Spleen (tissue), 13 donors: ENCODE measurements at places on chromosomes 11 and 22. TPM values are rescaled to one million over a fixed set of nuclear protein-coding genes. Genes with fewer than 3 reads are reported as not detected.
A peak's percentile ranks its signal among the peaks of the same experiment; 100 is the strongest.

DNA sequence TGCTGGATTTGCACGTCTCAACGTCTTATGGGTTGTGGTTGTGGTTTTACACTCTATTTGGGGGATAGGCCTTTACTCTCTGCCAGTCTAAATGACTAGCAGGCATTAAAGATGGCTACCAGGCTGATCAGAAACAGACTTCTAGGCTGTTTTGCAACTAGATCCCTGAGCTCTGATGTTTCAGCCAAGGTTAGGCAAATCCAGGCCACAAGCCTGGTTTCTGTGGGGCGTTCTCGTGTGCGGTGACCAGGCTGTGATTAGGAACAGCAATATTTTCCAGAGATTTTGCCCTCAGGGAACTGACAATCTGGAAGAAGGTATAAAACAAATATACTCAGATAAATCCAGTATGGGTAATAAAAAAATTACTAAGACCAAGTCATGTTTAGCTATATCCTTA is 502.4 kb downstream of the INSC start:
- no peak overlapping the region for H3K27ac ChIP-seq
- no peak for DNase-seq
- H3K4me1 ChIP-seq, result no peaks in the 10 kb centered on the region
- no peaks in the 10 kb centered on the region for H3K36me3 ChIP-seq

DNA sequence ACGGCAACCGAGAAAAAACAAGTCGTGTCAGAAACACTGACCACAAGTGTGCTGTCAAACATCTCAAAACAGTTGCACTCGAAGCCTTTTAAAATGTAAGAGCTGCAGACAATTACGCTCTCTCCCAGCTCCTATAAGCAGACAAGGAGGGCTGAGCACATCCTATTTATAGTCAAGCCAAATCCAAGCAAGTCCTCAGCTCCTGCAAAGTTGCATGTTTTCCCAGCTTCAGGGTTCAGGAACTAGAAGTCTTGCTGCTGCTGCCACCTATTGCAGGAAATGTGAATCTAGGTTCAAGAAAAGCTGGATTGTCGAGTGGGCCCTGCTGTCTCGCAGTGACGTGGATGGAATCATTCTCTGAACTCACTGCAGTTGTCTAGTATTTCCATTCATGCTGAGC is 15.5 kb downstream of the EFCAB6 start:
- no peak overlapping the region for H3K27ac ChIP-seq
- no peak overlapping the region for H3K4me3 ChIP-seq

TMEM109 gene
- 109 TPM for total RNA-seq

OR51B5 gene
- 0.54 TPM for total RNA-seq

NLRP14 gene
- 0.17 TPM for total RNA-seq

DNA sequence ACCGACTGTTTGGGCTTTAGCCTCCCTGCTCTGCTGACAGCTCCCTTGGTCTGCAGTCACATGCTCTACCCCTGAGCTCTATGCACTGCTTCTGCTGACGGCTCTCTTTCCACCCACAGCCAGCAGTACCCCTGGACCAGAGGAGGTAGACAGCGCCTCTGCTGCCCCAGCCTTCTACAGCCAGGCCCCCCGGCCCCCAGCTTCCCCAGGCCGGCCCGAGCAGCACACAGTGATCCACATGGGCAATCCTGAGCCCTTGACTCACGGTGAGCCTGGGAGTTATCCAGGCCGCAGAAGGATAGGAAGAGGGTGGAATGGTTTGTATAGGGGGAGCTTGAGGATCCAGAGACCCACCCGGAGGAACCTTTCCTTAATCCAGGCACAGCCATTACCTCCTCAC is 2.8 kb downstream of the ZFPL1 start:
- H3K27me3 ChIP-seq, result no peaks in the 10 kb centered on the region
- H3K4me3 ChIP-seq, result no peak overlapping the region
- no peak overlapping the region for H3K27ac ChIP-seq
- peaks cover 39% of the 10 kb centered on the region for H3K4me1 ChIP-seq
- peaks cover 42% of the 10 kb centered on the region for H3K36me3 ChIP-seq
- no peak for DNase-seq

GRCh38 chr22:39575552-39575825 is 4.9 kb downstream of the CACNA1I start:
- H3K27me3 ChIP-seq, result peaks cover 12% of the 10 kb centered on the region
- DNase-seq, result no peak
- no peak overlapping the region for H3K4me3 ChIP-seq
- no peaks in the 10 kb centered on the region for H3K36me3 ChIP-seq

TCN1 gene
- total RNA-seq, result 11.6 TPM

ZNF280A gene
- total RNA-seq, result not detected

GRCh38 chr11:33984682-33985389 is 66.7 kb upstream of the CAPRIN1 start:
- H3K27me3 ChIP-seq, result no peaks in the 10 kb centered on the region
- H3K4me3 ChIP-seq, result no peak overlapping the region
- no peaks in the 10 kb centered on the region for H3K36me3 ChIP-seq
- peaks cover 5% of the 10 kb centered on the region for H3K4me1 ChIP-seq
- H3K27ac ChIP-seq, result no peak overlapping the region
- no peak for DNase-seq

ZNRF3 gene
- total RNA-seq, result 1.9 TPM

GRCh38 chr11:2524446-2525165 is 79.8 kb downstream of the KCNQ1 start:
- no peaks in the 10 kb centered on the region for H3K36me3 ChIP-seq
- H3K27me3 ChIP-seq, result no peaks in the 10 kb centered on the region
- peak; percentile 59 for DNase-seq
- peaks cover 22% of the 10 kb centered on the region for H3K4me1 ChIP-seq

- no peak overlapping the region for H3K27ac ChIP-seq
- H3K4me3 ChIP-seq, result no peak overlapping the region
- peaks cover 15% of the 10 kb centered on the region for H3K27me3 ChIP-seq
- H3K4me1 ChIP-seq, result peaks cover 11% of the 10 kb centered on the region
These were observed 2.9 kb upstream of the SGSM1 start for GRCh38 chr22:24803064-24803542.

DNA sequence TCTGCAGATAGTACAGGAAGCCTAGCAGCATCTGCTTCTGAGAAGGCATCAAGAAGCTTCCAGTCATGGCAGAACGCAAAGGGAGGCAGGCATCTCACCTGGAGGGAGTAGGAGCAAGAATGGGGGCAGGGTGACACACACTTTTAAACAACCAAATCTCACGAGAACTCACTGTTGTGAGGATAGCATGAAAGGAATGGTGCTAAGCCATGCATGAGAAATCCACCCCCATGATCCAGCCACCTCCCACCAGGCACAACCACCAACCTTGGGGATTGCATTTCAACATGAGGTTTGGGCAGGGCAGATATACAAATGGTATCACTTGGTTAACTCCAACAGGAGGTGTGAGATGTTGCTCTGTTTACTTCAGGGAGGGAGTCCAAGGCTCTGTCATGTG is 612.0 kb upstream of the KIRREL3 start:
- H3K27ac ChIP-seq, result no peak overlapping the region
- no peaks in the 10 kb centered on the region for H3K36me3 ChIP-seq
- H3K4me3 ChIP-seq, result no peak overlapping the region
- no peaks in the 10 kb centered on the region for H3K4me1 ChIP-seq
- no peaks in the 10 kb centered on the region for H3K27me3 ChIP-seq

GPR83 gene
- total RNA-seq, result 0.66 TPM

DNA sequence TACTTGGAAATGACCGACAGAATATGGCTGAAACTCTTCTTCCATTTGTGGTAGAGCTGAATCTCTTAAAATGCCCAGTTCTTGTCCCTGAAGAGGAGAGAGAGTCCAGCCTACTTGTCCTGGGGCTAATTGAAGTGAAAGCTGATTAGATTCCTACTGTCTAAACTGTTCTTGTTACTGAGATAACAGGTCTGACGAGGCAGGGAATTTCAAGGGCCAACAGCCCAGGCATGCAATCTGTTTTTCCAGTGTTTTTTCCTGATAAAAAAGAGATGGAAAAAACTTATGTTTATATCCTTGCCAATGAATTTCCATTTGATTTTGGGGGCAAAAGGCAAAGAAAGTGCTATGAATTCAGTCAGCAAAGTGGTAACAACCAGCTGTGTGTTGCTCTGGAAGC is 195.5 kb downstream of the ETS1 start:
- H3K4me1 ChIP-seq, result no peaks in the 10 kb centered on the region
- H3K27ac ChIP-seq, result no peak overlapping the region
- no peak overlapping the region for H3K4me3 ChIP-seq
- no peaks in the 10 kb centered on the region for H3K27me3 ChIP-seq
- DNase-seq, result no peak
- no peaks in the 10 kb centered on the region for H3K36me3 ChIP-seq

DNA sequence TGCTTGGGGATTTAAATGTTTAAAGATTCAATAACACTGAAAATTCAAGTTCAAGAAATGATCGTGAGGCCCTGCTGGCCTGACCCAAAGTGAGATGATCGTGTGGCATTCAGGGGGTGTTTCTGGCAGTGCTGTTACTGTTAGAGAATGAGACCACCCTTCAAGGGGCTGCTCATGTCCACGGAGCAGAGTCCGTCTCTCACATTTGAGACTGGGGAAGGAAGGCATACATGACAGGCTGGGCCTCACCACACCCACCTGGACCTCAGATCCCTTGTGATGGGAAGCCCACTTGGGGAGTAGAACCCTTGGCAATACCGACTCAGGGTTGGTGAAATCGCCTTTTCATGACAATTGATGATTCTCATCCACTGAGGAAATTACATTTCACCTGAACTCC is 16.1 kb upstream of the NRIP3 start:
- H3K36me3 ChIP-seq, result no peaks in the 10 kb centered on the region
- no peak for DNase-seq
- H3K4me1 ChIP-seq, result peaks cover 23% of the 10 kb centered on the region
- no peak overlapping the region for H3K4me3 ChIP-seq

DNA sequence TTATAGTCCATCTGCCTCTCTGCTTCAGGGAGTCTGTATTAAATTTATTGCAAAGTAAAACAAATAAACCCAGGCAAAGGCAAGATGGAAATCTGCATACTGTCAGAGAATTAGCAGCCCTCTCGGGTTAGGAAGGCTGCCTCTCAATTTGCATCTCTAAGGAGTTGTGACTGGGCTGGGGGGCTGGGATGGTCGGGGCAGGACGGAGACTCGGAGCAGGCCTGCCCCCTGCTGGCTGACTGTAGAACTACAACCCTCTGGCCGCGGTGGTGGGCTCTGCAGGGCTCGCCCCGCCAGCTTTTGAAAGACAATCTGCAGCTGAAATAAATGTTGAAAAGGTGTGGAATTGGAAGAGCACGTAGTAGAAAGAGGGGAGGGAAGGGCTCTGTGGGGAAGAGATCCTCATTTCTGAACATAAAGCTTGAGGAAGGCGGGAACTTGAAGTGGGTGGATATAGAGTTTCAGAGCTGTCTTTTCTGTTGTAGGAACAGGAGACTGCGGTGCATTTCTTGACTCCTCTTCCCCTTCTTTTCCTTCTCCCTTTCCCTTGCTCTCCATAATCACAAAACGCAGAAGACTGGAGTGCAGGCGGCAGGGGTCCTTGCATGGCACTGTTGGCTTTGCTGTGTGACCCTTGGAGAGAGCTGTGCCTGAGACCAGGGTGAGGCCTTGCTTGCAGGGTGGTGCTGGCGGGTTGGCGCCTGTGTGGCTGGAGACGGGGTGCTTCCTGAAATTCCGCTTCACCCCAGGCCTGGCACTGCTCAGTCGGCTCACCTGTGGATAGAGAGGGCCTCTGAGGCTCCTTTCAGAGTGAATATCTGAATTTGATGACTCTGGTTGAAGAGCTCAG is 22.6 kb upstream of the PKNOX2 start:
- no peaks in the 10 kb centered on the region for H3K36me3 ChIP-seq
- H3K27me3 ChIP-seq, result peaks cover 3% of the 10 kb centered on the region
- DNase-seq, result peak; percentile 87
- H3K4me3 ChIP-seq, result no peak overlapping the region

LRP5 gene
- total RNA-seq, result 21.8 TPM

- no peaks in the 10 kb centered on the region for H3K36me3 ChIP-seq
- no peak for DNase-seq
- H3K27ac ChIP-seq, result peak overlapping the region; percentile 91
- peak overlapping the region; percentile 58 for H3K4me3 ChIP-seq
- H3K27me3 ChIP-seq, result no peaks in the 10 kb centered on the region
These were observed 346 bp downstream of the PPFIBP2 start for GRCh38 chr11:7514099-7514591.

- H3K27me3 ChIP-seq, result no peaks in the 10 kb centered on the region
- peaks cover 79% of the 10 kb centered on the region for H3K4me1 ChIP-seq
- H3K27ac ChIP-seq, result peak overlapping the region; percentile 96
- no peak for DNase-seq
- peaks cover 39% of the 10 kb centered on the region for H3K36me3 ChIP-seq
These were observed 7.3 kb downstream of the SMTN start for GRCh38 chr22:31088233-31088986.

DNA sequence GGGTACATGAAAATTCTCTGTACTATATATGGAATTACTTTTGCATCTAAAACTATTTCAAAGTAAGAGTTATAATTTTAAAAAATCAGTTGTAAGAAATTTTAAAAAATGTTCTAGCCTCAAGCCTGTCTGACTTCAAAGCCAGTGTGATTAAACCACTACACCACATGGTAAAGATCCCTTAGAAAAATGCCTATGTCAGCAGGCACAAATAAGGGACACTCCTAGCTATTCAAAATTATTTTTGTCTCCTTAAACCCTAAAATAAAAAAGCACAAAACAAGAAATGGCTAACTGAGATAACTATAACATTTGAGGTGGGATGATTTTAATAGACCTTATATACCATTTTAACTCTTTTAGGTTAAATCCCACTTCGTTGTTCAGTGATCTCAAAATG is 64.0 kb upstream of the LIN7C start:
- no peaks in the 10 kb centered on the region for H3K36me3 ChIP-seq
- no peaks in the 10 kb centered on the region for H3K27me3 ChIP-seq
- no peak for DNase-seq
- no peaks in the 10 kb centered on the region for H3K4me1 ChIP-seq
- H3K4me3 ChIP-seq, result no peak overlapping the region

DNA sequence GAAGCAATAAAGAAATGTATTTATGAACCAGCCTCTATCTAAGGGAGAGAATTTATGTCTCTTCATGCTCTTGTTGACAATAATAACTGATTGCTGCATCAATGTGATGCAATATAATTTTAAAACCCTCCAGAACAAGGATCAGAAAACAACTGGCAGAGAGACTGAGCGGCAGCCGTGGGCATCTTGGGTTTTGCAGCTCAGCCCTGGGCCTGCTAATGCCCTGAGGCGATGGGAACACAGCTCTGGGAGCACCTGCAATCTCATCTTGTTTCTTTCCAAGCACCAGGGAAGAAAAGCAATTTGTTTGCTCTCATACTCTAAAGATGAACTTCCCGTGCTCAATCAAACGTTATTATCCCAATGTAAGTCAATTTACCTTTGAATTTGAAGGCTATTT is 245.7 kb downstream of the ST3GAL4 start:
- DNase-seq, result no peak
- H3K4me3 ChIP-seq, result no peak overlapping the region
- H3K4me1 ChIP-seq, result no peaks in the 10 kb centered on the region
- no peaks in the 10 kb centered on the region for H3K27me3 ChIP-seq
- H3K27ac ChIP-seq, result no peak overlapping the region

ZC3H12C gene
- 10.4 TPM for total RNA-seq

GRCh38 chr11:124586238-124586860 is 16.6 kb downstream of the OR8A1 start:
- no peaks in the 10 kb centered on the region for H3K4me1 ChIP-seq
- no peaks in the 10 kb centered on the region for H3K36me3 ChIP-seq
- DNase-seq, result no peak
- H3K27ac ChIP-seq, result no peak overlapping the region
- no peak overlapping the region for H3K4me3 ChIP-seq

GPHA2 gene
- not detected for total RNA-seq

RBFOX2 gene
- total RNA-seq, result 38.0 TPM

- peak; percentile 53 for DNase-seq
- peaks cover 11% of the 10 kb centered on the region for H3K4me1 ChIP-seq
- no peak overlapping the region for H3K4me3 ChIP-seq
- H3K27me3 ChIP-seq, result no peaks in the 10 kb centered on the region
These were observed 7.7 kb downstream of the NHERF4 start for GRCh38 chr11:119193001-119193400.

GRCh38 chr11:121953122-121953521 is 162.9 kb downstream of the BLID start:
- no peak for DNase-seq
- no peak overlapping the region for H3K27ac ChIP-seq
- no peaks in the 10 kb centered on the region for H3K4me1 ChIP-seq
- H3K27me3 ChIP-seq, result no peaks in the 10 kb centered on the region
- H3K36me3 ChIP-seq, result no peaks in the 10 kb centered on the region
- H3K4me3 ChIP-seq, result no peak overlapping the region
